ENCODE measurements at places on chromosomes 6 and 20. TPM values are rescaled to one million over a fixed set of nuclear protein-coding genes. Genes with fewer than 3 reads are reported as not detected.
A peak's percentile ranks its signal among the peaks of the same experiment; 100 is the strongest.

Gene SLC18B1
- 3.4 TPM for total RNA-seq

DNA sequence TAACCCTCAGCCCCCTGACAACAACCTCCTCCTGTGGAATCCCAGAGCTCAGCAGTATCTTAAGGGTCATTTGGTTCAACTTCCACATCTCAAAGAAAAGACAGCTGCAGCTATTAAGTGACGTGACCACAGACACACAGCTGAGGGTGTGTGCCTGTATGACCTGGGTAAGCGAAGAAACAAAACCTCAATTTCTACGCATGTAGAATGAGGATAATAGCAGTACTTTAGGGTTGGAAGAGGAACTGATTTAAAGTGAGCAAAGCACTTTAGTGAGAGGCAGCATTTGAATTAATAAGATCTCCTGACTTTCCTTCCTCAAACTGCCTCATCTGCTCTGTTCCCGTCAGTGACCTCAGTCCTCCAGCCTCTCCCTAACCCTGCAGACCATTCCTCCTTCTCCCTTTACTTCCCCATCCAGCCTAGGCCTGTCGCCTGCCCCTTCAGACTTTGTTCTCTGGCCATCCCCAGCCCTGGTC lies 6.8 kb upstream of the ARMC2 start:
- no peak for DNase-seq

GRCh38 chr6:34154668-34155447 lies 9.0 kb upstream of the GRM4 start:
- peak; percentile 83 for DNase-seq

Gene BEND3
- total RNA-seq, result 5.0 TPM

- DNase-seq, result peak; percentile 13
Observed at GRCh38 chr6:164039954-164040375, 625.4 kb downstream of the QKI start.

DNA sequence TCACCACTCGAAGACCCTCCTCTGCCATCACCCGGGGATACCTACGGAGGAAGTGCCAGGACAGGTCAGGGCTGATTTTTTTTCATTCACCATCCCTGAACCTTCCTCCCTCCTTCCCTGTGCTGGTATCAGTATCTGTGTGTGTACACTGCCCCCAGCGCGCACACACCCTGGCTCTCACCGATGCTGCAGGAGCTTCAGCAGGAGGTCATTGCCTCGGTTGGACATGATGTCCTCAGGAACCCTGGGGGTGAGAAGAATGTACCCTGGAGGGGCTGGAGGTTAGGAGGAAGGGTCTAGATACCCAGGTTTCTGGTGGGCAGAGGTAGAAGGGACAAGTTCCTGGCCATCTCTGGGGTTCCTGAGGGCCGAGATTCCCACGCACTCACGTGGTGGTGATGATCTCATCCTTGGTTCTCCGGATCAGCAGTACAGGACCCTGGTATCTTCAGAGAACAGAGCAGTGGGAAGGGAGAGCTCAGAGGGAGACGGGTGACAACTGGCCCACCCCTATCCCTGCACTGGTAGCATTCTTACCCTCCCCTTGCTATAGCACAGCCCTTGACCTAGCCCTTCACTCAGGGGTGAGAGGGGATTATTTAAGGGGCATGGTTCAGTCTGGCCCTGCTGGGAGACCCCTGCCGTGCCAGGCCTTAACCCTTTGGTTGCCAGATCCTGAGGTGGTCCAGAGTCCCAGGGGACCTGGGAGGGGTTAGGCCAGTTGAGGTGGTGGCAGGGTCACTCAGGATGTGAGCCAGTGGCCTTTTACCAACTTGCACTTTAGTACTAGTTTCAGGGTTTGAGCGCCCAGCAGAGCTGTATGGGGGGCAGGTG lies 7.2 kb upstream of the LY6G5C start:
- DNase-seq, result no peak

Gene ERVFRD-1
- not detected for total RNA-seq

Data from activated CD4-positive, alpha-beta T cell treated with anti-CD3 and anti-CD28 coated beads for 36 hours (primary cell).